Jurkat, Clone E6-1 (cell line): ENCODE measurements at places on chromosomes 3 and 15.
A peak's percentile ranks its signal among the peaks of the same experiment; 100 is the strongest.

DNA sequence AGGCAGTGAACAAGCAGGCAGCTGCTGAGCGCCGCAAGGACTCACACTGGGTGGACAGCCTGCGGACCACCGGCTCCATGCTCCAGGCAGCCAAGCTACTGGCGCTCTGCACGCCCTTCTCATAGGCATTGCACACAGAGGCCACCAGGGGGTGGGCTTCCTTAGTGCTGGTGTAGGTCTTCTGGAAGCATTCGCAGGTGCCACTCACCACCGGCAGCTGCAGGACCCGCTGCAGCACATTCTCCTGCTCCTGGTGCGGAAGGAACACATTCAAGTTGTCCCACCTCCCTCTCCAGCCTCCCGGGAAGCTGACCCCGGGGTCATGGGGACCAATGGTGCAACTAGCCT is 6.0 kb downstream of the PLIN1 start:
- peak; percentile 63 for DNase-seq

- DNase-seq: no peak
Measured at GRCh38 chr3:194134231-194134756, 1.7 kb upstream of the HES1 start.

DNA sequence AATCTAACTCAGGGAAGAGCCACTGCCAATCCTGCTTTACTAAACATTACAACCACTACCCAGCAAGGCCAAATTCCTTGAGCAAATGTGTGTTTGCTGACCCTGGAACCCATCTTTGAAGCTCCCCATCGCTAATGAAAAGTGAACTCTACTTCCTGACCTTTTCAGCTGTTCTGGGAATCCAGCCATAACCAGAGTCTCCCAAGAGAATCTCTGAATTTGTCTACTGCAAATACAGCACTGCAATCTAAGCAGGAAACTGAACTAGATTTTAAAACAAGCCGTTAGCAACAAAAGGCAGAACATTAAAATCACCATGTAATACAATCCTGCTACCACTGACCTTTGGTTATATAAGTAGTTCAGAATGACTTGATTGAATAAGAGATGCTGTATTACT is 309.2 kb downstream of the MAGI1 start:
- DNase-seq: no peak

- no peak for DNase-seq
Measured at GRCh38 chr3:196406811-196407470, 25.3 kb downstream of the UBXN7 start.

GRCh38 chr15:73979636-73980035 is 12.5 kb downstream of the STOML1 start:
- no peak for DNase-seq

GRCh38 chr3:196800742-196801434 is 61.2 kb downstream of the PAK2 start:
- DNase-seq: no peak

DNA sequence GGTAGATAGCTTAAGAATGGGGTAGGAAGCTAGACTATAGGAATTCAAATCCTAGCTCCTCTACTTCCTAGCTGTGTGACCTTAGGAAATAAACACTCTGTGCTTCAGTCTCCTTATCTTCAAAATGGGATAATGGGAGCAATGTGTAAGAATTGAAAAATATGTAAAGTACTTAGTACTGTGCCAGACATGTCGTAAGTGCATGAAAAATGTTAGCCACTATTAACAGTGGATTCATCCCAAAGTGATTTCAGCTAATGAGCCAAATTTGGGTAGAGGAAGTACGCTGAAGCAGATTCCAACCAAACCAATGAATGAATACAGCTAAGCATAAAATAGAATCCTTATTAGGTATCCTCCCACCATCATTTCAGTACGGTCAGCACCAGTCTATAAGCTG is 192.1 kb downstream of the RORA start:
- DNase-seq: no peak

DNA sequence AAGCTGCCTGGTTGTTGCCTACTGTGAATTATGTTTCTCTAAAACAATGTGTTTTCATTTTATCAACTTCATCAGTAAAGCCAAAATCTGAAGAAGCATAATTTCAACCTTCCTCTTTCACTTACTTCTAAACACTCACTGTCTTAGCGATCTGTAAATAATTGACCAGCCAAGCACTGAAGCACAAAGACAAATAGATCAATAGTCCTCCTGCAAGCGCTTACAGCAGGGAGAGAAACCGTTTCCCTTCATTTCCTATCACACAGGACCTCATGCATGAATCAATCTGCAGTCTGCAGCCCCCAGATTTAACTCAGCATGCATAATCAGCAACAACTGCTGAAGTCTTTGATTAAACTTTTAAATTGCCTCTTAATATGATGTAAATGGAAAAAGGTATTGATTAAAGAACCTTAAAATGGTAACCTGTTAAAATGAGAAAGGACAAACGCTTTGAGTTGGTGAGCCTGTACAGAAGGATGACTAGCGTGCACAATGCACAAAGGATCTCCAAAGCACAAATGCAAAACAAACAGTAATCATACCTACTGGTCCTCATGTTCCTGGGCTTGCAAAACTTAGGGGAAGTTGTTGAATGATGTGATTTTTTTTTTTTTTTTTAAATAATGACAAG is 370.2 kb upstream of the ZNF385D start:
- DNase-seq: no peak

DNA sequence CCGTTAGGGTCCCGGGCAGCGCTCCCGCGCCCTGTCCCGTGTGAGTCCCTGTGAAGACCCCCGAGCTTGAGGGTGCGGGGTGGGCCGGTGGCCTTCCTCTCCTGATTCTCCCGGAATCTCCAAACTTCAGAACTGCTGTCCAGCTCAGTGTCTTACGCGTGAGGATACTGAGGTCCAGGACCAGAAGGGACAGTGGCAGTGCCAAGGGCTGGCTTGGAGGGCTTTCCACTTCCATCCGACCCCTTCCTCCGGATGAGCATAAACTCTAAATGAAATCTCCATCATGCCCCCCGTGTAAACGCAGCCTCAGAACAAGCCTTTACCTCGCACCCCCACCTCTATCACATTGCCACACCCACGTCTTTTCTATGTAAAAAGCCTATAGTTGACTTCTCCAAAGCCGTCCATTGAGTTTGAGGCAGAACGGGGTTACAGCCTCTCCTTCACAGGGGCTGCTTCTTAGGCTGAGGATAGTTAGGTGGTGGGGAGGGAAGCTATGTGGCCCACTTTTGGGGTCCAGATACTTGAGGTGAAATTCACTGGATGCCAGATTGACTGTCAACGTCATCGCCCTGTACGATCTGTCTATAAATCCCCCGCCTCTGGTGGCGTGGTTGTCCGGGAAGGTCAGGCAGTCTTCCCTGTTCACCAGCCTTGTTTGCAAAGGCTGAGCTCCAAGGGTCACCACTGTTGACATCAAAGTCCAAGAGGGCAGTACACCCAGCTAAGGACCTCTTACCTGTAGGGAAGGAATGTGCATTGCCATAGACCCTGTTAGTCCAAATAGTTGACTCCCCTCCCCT is 1.1 kb downstream of the EDEM1 start:
- DNase-seq: peak; percentile 72

DNA sequence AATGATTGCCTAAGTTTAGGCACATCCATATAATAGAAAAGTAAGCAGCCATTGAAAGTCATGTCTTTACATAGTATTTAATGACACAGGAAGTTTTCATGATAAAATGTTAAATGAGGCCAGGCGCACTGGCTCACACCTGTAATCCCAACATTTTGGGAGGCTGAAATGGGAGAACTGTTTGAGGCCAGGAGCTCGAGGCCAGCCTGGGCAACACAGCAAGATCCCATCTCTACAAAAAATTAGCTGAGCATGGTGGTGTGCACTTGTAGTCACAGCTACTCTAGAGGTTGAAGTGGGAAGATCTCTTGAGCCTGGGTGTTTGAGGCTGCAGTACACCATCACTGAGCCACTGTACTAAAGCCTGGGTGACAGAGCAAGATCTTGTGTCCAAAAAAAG is 59.4 kb downstream of the SETMAR start:
- no peak for DNase-seq

- no peak for DNase-seq
Measured at GRCh38 chr15:66906668-66907614, 158.5 kb upstream of the SMAD3 start.

DNA sequence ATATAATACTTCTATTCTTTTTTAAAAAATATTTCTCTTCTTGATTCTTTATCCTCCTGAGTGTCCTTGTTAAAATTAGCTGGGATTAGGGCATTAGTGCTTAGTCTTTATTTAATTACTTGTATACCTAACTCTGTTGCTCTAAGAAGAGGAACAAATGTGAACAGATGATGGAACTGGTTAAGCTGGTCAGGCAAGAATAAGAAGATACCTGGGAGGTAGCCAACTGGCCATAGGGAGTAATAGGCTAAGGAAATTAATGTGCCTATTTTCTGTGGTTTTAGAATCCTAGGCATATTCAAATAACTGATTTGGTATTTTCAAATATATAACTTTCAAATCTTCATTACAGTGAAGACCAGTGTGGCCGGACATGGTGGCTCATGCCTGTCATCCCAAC is 54.4 kb downstream of the EIF3J start:
- DNase-seq: no peak

DNA sequence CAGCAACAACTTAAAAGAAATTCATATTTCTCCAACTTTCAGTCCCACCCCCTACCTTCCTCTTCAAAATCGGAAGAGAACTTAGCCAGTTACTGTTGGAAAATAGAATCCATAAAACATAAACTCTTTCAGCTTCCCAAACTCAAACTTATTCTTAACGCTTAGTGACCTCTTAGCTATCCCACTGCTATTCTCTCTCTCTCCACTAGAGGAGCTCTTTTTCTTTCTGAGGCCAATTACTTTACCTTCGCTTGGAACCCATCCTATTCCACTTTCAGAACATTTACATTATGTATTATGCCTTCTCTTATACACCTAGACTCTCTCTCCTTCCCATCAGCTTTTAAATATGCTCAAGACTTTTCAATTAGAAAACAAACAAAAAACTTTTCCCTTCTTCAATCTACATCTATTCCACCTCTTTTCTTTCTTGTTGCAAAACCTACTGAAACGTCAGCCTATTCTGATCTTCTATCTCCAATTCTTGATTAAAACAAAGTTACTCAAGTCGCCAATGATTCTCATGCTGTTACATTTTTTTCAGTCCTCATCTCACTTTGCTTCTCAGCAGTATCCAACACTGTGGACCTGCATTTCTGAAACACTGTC is 13.4 kb upstream of the GHSR start:
- peak; percentile 54 for DNase-seq

GRCh38 chr3:33001889-33002288 is 50.4 kb downstream of the CCR4 start:
- no peak for DNase-seq

DNA sequence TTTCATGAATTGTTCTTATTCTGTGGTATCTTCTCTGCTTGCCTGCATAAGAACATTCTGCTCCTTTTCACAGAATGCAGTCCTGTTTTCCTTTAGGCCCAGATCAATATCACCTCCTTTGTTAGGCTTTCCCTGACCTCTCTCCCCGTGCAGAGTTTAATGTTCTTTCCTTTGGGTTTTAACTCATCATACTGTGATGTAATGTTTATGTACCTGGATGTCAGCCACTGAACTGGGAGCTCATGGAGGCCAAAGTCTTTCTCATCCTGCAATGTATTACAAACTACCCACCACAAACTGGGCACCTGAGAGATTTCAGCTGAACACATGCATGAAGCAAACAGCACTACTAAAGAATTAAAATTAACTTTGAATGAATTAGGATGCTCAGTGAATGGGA is 192.8 kb upstream of the RORA start:
- no peak for DNase-seq

DNA sequence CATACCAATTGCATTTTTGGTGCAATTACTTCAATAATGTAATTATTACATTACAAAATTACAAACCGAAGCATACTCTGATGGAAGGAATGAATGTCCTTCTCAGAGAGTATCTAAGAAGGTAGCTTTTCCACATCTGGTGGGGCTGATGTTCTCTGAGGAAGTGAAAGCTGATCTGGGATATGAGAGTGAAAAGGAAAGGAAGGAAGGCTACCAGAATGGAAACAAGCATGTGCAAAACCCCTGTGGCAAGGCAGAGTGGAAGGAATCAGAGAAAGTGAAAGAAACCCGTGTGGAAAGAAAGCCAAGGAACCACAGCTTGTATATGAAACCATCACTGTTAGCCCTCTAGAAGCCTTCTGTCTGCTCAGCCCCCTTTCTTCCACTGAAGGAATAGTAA is 35.3 kb upstream of the GOLGA8A start:
- DNase-seq: no peak

GRCh38 chr3:180002006-180002405 is 34.7 kb downstream of the PEX5L start:
- DNase-seq: no peak

GRCh38 chr3:82080261-82080660 is 318.8 kb upstream of the GBE1 start:
- peak; percentile 30 for DNase-seq

- DNase-seq: no peak
Measured at GRCh38 chr15:73986055-73986775, 5.9 kb downstream of the STOML1 start.

DNA sequence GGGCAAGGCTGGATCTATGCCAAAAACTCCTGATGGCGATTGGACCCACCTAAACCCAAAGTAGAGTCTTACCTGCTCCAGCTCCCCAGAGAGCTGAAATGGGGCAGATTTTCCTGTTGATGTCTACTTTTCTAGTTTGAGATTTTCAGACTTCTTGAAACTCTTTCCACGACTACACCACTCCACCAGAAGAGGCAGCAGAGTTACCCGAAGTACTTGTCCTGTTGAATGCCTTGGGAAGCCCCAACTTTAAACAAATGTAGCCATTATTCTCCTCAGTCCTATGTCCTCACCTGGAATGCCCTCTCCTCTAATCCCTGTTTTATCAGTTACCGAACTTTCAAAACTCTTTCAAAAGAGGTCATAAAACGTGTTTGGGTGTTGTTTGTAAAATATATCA is 843.8 kb downstream of the VGLL3 start:
- DNase-seq: no peak

- DNase-seq: no peak
Measured at GRCh38 chr15:38994310-38994709, 429.7 kb upstream of the RASGRP1 start.

DNA sequence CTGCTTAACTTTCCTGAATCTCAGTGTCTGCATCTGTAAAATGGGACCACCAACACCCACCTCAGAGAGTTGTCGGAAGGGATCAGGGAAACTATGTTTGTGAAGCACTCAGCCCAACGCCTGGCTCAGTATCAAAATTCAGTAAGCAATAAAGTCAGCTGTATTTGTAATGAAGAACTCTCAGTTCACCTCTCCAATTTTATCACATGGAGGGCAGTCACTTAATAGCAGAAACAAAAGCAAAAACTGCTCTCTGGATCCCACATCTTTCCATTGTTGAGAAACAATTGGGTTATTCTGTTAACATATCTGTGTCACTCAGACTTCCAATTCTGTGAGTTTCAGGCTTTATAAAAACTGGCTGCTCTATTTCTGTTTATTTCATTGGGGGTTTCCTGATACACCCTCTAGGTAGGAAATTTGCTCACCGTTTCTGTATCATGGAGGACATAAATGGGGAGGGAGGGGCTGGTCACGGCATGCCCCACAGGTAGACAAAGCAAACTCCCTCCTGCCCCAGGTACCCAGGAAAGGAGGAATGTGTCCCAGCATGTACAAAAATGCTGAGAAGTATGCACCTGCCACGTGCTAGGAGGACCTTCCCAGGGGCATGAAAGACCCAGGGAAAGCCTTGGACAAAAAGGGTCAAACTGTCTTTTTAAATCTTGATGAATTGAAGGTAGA is 81.4 kb upstream of the LMOD3 start:
- DNase-seq: no peak
